NCI-H2171 (cell line): ENCODE measurements at places on chromosomes 12 and 14.
A peak's percentile ranks its signal among the peaks of the same experiment; 100 is the strongest.

GRCh38 chr12:22916815-22917214 is 291.8 kb downstream of the ETNK1 start:
- no peak for DNase-seq

DNA sequence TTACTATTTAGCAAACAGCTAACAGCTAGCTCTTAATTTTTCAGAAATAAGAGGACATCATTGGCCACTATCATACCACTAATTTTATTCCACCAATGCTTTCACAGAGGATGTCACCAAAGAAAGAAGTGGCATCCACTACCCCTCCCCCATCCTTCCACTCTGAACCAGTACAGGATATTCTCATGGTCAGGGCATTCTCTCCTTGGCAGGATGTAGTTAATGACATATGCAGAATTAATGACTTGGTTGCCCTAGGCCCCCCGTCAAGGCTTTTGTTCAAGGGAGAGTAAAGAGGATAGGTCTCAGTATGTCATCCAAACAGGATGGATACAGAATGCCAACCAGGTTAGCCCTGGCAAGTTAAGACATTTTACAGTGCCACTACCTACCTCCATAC is 18.9 kb upstream of the NUP107 start:
- no peak for DNase-seq

- DNase-seq, result no peak
These were observed 9.3 kb downstream of the PCK2 start for GRCh38 chr14:24103451-24103850.

- no peak for DNase-seq
These were observed 114.4 kb downstream of the ZNF664 start for GRCh38 chr12:124087266-124088051.

DNA sequence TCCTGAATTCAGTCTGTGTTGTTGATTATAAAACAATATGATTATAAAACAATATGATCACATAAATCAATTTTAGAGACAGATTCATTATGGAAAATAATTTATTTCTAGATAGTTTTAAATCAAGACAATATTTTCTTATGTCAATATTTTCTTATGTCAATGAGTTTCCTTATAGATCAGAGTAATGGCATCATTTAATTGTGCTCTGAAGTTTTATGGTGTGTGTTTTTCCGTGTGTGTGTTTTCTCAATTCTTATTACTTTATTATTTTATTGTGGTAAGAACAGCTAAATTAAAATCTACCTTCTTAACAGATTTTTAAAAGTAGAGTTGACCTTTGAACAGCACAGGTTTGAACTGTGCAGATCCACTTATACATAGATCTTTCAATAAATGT is 105.3 kb upstream of the SLCO1B1 start:
- DNase-seq, result no peak

- peak; percentile 88 for DNase-seq
These were observed 23.6 kb downstream of the HSP90AA1 start for GRCh38 chr14:102063109-102063807.

- DNase-seq, result no peak
These were observed 87.0 kb downstream of the TESC start for GRCh38 chr12:117011988-117012805.

DNA sequence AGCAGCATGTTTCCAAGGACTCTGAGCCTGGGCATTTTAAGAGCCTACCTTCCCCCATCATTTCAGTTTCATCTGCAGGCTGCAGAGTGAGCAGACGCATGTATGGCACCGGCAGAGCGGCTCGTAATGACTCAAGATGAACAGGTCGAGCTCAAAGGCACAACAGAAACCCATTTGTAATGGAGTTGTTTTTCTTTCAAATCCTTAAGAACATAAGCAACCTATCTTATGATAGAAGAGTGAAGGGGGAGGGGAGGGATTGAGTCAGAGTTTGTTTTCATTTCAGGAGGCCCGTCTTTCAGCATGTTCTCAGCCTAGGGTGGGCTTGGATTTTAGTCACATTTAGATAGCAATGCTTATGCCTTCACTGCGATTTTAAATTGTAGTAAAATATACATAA is 54.9 kb upstream of the CISTR start:
- no peak for DNase-seq

- DNase-seq, result no peak
These were observed 6.4 kb upstream of the ADSS1 start for GRCh38 chr14:104717646-104718045.

- peak; percentile 40 for DNase-seq
These were observed 409.5 kb downstream of the SLC6A15 start for GRCh38 chr12:84502907-84503787.

- DNase-seq, result no peak
These were observed 8.5 kb upstream of the SLC6A13 start for GRCh38 chr12:271161-271560.

GRCh38 chr14:99217066-99217955 is 54.7 kb downstream of the BCL11B start:
- no peak for DNase-seq

GRCh38 chr14:66003082-66003730 is 483.0 kb upstream of the CCDC196 start:
- DNase-seq, result no peak

- DNase-seq, result no peak
These were observed 834.7 kb downstream of the TRHDE start for GRCh38 chr12:73106896-73107295.

- no peak for DNase-seq
These were observed 1109.7 kb upstream of the FLRT2 start for GRCh38 chr14:84420221-84420620.

- DNase-seq, result no peak
These were observed 56.2 kb downstream of the FNTB start for GRCh38 chr14:65042731-65043372.

DNA sequence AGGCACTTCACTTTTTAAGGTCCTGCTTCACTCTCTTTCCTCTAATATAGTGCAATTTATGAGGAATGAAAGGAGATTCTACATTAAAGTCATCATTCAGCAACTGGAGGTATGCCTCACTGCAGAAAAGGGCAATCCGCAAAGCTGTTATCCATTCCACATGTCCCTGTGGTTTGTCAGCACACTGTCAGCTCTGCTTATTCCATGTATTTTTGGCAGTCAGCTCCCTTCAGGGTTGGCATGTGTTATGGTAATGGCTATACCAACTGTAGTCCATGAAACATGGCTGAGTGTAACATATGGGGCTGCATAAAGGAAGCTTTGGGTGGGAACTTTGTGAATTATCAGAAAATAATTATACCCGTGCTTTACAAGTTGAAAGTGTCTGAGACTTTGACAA is 154.1 kb downstream of the GALC start:
- no peak for DNase-seq

- DNase-seq, result no peak
These were observed 113.6 kb downstream of the FGD4 start for GRCh38 chr12:32512910-32513309.

GRCh38 chr14:94115058-94115591 is 4.6 kb downstream of the IFI27 start:
- DNase-seq, result no peak

DNA sequence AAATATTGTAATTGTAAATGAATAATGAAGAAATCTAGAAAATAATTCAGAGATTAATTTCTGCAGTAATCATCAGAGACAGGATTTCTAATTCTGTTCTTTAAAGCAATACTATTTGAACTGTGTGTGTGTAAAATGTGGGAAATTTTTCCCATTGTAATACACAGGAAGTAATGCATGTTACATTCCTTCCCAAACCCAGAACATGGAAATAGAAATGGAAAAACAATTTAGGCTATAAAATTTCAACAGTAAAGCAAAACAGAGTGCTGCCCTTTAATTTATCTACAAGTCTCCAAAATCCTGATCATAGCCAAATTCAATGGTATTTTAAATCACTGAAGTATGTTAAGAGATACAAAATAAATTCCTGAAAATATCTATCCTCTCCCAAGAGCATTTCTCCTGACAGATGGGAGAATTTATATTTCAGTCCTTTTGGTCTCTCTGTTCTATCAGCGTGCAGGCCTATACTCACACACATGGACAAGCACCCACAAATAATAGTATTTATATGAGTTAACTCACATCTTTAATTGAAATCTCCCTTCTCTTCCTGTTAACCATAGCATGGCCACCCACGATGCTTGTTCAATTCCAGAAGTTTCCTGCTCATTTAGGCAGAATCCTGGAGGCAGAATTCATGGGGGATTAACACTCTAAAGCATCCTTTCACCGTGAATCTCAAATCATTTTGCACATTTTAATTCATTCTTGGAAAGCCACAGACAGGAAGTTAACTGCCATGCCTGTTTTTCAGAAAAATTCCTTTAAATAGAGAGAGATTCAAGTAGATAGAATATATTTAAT is 1465.4 kb upstream of the FLRT2 start:
- no peak for DNase-seq

GRCh38 chr14:76936483-76936882 is 92.0 kb downstream of the IRF2BPL start:
- DNase-seq, result no peak

- DNase-seq, result no peak
These were observed 19.1 kb downstream of the VRK1 start for GRCh38 chr14:96816281-96816680.

DNA sequence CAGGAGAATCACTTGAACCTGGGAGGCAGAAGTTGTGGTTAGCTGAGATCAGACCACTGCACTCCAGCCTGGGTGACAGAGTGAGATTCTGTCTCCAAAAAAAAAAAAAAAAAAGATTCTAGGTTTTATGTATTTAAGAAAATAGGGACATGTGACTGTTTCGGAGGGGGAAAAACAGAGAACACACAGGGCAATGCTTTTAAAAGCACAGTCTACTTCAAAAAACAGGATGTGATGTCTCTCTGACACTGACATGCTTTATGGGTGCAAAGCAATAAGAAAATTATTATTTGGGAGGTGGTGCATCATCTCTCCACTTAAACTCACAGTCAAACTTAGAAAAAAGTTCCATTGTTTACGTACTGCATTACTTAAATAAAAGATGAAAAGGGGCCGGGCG is 28.7 kb downstream of the CLIP1 start:
- DNase-seq, result no peak

- no peak for DNase-seq
These were observed 240.0 kb downstream of the DIO2 start for GRCh38 chr14:79971330-79971729.

GRCh38 chr14:95614349-95614748 is 71.9 kb upstream of the TCL1B start:
- DNase-seq, result no peak

- DNase-seq, result no peak
These were observed 22.6 kb upstream of the IRF2BPL start for GRCh38 chr14:77051116-77051515.

- DNase-seq, result no peak
These were observed 12.1 kb downstream of the SERPINA5 start for GRCh38 chr14:94593376-94593748.

GRCh38 chr12:53677800-53678148 is 1.9 kb upstream of the ATP5MC2 start:
- DNase-seq, result peak; percentile 4

- no peak for DNase-seq
These were observed 7.6 kb downstream of the KCTD10 start for GRCh38 chr12:109469517-109469916.

GRCh38 chr12:51351913-51352532 is 5.5 kb upstream of the CELA1 start:
- peak; percentile 5 for DNase-seq

DNA sequence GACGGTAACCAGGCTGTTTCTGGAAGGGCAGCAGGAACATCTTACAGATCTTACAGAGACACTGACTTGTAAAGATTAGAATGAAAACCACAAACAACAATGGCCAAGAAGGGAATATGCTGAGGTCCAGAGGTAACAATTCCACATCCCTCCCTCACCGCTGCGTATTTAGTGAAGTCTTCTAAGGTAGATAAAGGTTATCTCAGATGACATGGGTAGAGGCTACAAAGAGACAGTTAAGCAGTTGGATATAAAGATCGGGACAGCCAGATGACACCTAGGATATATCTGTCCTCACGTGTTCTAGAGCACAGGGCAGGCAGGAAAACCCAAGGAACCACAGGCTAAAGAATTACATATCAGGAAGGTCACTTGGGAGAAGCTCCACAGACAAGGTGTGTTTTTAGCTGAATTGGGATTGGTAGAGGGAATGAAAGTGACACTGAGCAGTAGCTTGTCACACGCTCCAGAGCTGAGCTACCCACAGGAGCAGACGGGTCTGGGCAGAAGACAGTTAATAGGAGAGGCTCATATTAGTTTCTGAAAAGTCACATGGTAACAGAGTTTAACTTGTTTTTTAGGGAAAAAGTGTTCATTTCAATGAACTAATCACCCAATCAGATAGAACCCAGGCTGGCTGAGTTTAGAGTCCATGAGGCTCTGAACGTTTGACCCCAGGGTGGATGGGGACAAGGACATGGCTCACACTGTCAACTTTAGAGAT is 83.3 kb downstream of the MIA2 start:
- no peak for DNase-seq

DNA sequence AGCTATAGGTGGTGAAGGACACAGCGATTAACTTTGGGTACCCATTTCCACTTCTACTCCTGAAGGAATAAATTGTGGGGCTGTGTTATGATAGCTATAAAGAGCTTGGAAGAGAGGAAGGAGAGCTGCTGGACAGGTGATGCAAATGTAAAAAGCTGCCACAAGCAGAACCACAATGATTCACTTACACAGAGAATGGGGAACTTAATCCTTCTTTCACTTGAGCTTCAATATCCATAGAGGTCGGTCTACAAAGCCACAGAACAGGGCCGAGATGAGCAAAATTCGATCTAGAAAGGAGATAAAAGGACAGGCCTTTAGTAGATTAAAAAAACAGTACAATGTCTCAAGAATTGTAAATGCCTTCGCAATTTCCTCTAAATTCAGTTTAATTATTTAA is 831.1 kb downstream of the LRFN5 start:
- DNase-seq, result no peak

GRCh38 chr12:76449016-76449415 is 100.8 kb upstream of the BBS10 start:
- no peak for DNase-seq

DNA sequence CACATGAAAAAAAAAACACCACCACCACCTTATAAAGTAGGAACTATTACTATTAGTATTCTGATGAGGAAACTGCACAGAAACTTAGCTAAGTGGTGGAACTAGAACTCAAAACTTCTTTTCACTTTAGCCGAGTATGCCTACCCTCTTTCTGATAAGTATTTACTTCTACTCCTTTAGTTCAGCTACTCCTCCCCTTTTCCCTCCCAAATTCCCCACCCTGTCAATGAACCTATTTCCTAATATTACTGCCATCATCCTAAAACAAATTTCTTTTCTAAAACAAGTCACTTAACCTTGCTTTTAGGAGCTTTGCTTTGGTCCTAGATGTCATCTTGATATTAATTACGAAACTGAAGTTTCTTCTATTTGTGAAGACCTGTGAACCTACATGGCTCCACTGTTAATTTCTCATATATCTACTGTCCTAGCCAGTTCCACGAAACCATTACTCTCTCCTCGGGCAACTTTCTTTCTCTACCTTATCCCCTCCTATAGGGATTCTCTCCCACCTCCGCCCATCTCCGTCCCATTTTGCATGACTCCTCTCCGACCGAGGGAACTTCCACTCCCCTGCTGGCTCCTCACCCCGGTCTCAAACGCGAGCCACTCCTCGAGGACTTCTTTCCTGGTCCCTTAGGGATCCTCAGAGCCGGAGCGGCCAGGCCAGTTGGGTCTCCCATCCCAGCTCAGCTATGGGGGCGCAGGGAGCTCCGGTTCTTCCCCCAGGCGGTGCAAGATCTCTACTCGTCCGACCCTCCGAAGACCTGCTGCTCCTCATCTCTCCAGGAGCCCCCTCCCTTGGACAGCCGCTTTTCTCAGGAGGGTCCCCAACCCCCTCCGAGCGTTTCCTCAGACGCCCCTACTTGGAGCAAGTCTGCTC is 1.1 kb downstream of the NUMB start:
- no peak for DNase-seq
